ENCODE measurements at places on chromosomes 2 and 18.

GRCh38 chr2:113167115-113167932 is 6.4 kb upstream of the PSD4 start:
- peak; percentile 62 for DNase-seq

DNA sequence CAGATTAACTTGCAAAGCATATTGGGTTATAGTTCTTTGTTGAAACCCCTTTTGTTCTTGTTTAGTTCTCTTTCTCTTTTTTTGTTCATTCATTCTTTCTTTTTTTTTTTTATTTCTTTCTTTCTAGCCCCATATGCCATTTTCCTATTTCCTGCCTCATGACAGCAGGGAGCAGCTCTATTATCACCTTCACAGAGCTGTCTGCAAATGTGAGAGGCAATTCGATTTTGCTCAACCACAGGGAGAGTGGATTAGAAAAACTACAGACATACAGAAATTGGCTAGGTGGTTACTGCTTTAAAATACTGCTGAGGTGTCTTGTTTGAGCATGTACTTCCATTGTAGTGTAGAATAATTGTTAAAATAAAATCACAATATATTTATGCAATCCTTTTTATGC is 44.2 kb upstream of the TBR1 start:
- DNase-seq = no peak

GRCh38 chr2:21633466-21633865 is 509.7 kb downstream of the TDRD15 start:
- DNase-seq = no peak

DNA sequence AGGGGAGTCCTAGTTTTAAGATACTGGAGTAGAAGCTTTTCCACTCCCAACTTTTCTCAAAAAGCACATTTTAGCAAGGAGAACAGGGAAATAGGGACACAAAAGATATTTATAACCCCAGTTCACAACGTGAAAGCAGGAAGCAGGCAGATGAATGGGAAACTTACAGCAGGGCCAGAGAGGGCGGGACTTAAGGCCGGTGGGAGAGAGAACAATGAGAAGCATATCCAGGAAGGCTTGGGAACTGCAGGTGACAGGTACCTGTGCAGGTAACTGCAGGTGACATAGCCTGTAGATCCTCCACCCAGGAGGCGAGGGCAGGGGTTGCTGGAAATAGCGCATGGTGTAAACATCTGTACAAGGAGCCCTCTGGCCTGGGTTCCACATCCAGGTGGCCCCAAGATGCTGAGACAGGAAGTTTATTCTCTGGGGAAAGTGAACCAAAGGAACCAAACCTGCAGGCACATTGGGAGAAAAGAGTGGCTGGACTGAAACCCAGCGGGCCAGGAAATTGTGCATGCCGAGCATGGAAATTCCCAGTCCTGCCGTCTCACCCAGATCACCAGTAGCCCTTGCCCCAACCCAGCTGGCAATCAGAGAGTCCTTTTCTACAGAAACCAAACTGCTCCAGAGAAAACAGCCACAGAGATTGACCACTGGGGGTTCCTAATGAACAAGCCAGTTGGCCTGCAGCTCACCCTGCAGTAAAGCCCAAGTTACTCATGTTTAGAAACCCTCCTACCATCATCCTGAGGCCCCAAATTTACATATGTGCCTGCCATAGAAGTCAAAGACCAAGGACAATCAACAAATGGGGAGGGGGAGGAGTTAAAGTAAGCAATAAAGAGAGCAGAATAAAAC is 24.3 kb upstream of the COL6A3 start:
- DNase-seq = no peak

- DNase-seq = no peak
Observed at GRCh38 chr2:118046634-118047210, 32.9 kb upstream of the CCDC93 start.

GRCh38 chr2:215833531-215834162 is 179.7 kb downstream of the MREG start:
- DNase-seq = no peak

DNA sequence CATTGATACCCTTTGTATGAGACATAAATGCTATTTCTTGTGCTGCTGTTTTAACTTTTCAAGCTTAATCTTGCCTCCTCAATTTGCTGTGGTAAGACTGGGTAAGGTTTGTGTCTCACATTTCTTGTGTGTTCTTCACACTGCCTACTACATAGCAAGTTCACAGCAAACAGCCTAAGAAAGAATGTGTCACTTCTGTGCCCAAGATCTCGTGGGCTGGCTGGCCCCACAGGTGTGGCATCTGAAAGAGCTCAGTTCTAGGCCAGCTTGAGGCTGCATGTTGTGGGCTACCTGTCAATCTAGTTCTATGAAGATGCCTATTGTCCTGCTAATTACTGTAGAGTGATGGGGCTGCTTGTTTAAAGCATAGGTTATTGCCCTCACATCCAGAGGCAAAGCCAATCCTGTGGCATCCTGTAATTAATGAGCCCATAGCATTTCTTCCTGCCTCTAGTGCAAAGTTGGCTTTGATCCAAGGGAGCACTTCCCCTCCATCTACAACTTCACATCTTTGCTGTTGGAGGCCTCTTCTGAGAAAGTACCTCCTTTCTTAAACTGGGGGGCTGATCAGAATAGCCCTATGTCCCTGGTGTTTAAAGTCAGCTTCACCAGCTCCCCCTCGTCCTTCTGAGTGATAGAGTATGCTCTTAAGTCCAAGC is 40.9 kb upstream of the ASPRV1 start:
- no peak for DNase-seq

GRCh38 chr2:85933753-85934594 is 45.2 kb upstream of the ST3GAL5 start:
- peak; percentile 25 for DNase-seq

DNA sequence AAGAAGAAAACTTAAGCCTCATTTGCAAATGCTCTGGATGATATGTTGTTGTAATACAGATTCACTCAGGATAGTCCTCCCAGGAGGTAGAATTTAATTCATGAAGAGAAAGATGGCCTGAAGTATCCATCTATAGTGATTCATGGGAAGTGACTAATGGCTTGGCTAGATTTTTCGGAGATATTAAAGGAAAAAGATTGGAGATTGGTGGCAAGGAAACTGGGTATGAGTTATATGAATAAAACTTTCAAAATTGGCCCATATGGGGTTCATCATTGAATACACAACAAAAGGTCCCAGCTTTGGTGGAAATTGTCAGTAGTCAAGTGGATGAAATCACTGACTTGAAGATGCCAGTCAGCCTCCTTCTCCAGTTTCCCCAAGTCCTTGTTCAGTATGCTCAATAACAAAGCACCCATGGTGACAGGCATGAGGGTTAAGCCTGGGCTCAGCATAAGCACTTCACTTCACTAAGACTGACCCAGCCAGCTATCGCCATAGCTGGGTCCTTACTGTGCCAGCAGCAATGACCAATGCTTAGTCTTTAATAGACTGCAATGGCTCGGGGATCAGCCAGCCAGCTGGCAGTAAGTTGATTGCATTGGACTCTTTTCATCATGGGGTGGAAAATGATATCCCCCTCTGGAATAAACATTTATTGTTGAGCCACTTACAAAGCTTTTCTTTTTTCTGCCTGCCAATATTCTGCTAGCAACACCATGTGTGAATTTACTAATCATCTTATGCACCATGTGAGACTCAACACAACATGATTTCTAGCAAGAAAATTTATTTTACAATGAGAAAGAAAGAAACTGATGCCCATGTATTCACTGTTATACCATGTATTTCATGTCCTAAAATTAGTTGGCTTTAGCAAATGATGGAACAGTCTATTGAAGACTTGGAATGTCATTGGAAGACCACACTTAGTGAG is 176.6 kb upstream of the TACR1 start:
- DNase-seq = no peak

GRCh38 chr2:17857021-17857420 is 21.4 kb upstream of the KCNS3 start:
- DNase-seq = no peak

DNA sequence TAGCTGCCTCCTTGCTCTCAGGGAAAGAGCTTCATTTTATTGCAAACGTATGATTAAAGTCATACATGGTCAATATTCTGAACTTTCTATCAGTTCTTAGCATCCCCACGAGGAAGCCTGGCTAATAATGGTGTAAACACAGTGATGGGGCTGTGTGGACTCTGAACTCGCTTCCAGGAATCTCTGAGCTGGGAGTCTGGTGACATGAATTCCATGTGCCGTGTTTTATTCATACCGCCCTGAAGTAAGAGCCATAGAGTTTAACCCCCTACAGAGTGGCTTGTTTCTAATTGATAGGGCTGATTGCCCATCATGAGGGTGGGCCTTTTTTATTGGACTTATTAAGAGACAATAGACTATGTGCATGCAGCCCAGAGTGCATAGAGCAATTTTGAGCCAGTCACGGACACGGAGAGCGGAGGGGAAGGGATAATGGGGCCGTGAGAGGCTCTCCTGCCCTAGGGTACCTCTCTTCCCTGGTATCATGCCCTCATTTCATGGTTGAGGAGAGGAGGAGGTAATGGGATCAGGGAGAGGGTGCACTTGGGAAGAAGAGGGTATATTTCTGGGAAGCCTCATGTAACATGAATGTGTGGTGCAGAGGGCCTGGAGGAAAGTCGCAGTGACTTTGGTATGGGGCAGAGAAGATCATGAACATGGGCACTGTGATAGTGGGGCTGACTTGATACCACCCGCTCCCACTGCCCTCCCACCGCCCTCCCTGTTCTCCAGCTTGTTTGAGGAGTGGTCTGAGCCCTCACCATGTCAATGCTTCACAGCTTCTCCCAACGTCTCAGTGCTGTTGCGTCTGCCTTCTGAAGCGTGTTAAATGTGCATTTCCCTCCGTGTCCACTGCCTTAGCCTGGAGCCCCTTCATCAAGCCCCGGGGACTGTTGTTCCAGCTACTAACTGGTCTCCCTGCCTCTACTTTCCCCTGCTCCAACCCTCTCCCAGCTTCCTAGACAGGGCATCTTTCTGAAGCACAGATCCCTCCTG is 73.2 kb downstream of the IL1R2 start:
- no peak for DNase-seq

DNA sequence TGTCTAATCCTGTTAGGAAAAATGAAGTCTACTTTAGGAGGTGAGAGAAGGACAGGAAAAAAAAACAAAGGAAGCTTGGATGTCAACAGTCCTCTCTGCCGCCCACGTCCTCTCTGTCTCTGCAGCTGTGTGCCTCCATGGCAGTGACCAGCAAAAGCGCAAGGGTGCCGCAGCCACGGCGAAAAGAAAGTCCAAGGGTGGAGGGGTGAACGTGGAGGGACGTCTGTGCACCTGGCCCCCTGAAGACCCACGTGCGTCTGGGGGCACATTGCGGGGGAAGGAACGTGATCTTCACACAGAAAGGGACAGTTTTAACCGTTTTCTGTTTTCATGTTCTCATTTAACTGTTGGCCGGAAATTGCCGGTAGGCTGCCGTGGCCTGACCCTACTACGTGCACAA is 152.7 kb downstream of the MBP start:
- peak; percentile 3 for DNase-seq

DNA sequence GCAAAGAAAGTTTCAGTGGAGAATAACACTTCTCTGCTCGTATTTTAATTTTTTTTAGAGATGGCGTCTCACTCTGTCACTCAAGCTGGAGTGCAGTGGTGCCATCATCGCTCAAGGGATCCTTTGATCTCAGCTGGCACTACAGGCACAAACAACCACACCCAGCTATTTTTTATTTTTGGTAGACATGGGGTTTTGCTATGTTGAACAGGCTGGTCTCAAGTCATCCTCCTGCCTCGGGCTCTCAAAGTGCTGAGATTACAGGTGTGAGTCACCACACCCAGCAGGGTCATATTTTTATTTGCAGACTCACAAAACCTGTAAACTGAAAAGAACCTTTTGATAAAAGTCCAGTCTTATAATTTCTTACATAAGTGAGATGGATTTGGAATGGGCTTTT is 2.6 kb downstream of the TRAK2 start:
- peak; percentile 26 for DNase-seq

DNA sequence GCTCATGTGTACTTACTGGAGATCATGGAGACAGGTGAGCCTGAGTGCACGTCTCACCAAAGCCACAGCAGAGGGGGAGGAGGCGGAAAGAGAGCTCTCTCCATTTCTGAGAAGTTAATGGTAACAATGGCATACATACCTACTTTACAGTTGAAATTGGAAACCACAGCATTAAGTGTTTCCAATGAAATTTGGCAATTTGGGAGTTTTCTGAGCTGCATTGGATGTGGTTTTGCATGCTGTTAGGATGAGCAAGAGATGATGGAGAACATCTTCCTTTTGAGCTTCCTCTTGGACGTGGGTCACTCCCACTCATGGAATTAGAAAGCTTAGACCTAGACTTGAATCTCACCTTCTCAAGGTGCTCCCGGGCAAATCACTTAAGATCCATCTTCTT is 25.5 kb upstream of the IL37 start:
- no peak for DNase-seq

DNA sequence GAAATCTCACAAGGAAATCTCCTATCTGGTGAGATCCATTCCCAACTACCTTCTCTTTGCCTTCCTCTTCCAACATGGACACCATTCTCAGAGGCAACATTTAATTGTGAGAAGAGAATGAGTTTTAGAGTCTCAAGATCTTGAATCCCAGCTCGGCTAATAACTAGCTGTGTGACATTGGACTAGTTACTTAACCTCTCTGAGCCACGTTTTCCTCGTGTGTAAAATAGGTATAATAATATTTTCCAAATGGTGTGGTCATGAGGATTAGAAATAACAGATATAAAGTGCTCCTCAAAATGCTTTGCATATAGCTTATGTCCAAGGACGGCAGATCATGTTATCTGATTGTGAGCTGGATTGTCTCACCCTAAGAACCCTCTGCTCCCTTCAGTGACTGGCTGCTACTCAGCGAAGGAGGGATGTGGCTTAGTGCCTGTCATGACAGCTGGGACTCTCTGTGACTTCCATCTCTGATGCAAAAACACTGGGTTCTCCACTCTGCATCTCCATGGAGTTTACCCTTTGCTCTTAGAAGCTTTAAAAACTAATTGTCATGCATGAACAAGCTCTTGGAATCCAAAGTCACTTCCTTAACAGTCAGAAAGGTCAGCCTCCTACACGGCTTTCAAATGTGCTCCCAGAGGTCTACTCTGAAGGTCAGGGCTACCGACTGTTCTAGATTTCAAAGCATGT is 38.4 kb upstream of the MRPL19 start:
- DNase-seq = no peak

GRCh38 chr18:59665057-59666006 is 31.9 kb downstream of the CCBE1 start:
- no peak for DNase-seq

DNA sequence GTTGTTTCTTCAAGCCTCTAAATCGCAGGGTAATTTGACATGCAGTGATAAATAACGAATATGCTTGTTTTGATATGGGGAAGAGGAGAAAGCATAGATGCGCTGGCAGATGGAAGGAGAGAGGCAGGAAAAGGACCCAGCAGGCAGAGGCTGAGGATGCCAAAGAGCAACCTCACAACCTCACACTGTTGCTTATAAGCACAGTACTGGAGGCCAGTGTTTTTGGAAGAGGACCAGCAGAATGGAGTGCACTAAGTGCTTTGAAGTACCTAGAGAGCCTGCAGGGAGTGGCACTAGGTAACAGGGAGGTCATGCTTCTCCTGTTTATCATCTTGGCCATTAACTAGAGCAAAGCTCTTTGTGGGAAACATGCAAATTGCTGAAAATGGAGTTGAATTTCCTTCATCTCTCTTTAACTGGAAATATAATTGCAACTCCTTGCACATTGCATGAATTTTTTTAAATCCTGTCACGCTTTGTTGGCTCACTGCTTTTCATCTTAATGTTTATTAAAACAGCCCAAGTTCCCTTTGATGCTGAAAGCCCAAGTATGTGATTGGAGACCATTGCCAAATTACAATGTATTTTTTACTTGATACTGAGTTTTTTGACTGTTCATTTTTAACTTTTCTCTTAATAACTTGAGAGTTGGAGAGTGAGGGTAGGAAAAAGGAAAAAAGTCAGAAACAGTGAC is 236.4 kb downstream of the LRRTM1 start:
- no peak for DNase-seq

- DNase-seq = no peak
Observed at GRCh38 chr2:74188018-74188601, 9.4 kb upstream of the MOB1A start.

GRCh38 chr18:2409906-2410305 is 161.4 kb downstream of the METTL4 start:
- no peak for DNase-seq

Data from activated T-cell treated with anti-CD3 and anti-CD28 coated beads, Interleukin-2, amount 50 U/mL, for 48 hours (primary cell).